ENCODE measurements at places on chromosomes 5 and 9.

DNA sequence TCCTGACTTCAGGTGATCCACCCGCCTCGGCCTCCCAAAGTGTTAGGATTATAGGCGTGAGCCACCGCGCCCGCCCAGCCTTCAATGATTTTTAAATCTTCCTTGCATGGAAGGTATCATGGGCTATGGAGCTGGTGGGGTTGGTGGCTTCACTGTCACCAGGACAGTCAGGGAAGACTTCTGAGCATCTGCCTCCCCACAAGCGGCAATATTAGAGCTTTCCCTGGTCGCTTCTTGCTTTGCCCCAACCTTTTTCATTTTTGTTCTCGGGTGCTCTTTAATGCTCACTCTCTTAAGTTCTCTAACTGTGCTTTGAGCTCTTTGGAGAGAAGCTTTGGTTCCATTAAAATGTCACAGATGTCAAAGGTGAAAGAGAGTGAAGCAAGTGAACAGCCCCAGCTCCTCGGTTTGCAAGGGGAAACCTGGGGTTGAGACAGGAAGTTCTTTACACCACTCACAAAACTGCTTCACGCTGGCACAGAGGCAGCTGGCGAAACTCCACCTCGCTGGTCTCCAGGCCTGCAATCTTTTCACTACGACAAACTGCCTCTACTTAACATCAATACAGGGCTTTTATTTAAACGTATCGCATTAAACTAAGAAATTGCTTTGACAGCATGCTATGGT is 142.5 kb upstream of the RETREG1 start:
- DNase-seq, result peak; percentile 37

GRCh38 chr5:140925806-140926442 is at the start of gene PCDHAC1:
PCDHAC1 (plus strand) TSS chr5:140926299; CDS start chr5:140926893, 594 bp downstream.
- no peak for DNase-seq

- DNase-seq, result no peak
These were observed 110.4 kb downstream of the NFIB start for GRCh38 chr9:14203356-14204056.

GRCh38 chr9:89972535-89972934 is 367.7 kb downstream of the GADD45G start:
- no peak for DNase-seq

DNA sequence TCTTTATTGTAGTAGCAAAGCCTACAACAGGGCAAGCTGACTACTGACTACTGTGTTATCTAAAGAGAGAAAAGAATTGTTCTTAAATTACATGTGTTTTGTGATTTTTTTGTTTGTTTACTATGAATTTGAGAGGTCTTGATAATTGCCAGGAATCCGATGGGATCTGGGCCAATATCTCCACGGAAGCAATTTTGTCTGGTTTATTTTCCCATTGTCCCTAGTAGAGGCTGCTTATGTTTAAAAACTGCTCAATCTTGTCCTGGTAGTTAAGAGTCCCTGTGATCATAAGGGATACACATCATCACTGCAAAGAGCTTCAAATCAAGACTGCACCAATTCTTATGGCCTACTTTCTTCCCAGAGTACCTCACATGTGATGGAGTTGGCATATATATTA is 94.4 kb downstream of the GLDC start:
- DNase-seq, result no peak

DNA sequence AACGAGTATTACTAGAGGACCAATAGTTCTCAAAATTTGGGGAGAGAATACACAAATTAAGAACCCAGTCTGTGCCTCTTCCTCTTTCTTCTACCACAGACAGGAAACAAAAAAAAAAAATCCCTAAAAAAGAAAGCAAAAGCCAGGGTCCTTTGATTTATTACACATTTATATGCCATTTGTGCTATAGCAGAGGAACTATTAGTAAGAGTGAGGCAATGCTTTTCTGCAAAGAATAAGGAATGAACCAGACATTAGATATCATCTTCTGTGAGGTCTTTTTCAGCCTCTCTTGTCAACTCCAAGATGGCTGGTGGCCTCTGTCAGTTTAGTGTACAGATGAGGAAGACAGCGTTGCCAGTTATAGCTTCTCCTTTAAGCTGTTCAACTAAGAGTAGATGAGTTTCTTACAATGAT is 127.6 kb downstream of the RFX3 start:
- peak; percentile 30 for DNase-seq

DNA sequence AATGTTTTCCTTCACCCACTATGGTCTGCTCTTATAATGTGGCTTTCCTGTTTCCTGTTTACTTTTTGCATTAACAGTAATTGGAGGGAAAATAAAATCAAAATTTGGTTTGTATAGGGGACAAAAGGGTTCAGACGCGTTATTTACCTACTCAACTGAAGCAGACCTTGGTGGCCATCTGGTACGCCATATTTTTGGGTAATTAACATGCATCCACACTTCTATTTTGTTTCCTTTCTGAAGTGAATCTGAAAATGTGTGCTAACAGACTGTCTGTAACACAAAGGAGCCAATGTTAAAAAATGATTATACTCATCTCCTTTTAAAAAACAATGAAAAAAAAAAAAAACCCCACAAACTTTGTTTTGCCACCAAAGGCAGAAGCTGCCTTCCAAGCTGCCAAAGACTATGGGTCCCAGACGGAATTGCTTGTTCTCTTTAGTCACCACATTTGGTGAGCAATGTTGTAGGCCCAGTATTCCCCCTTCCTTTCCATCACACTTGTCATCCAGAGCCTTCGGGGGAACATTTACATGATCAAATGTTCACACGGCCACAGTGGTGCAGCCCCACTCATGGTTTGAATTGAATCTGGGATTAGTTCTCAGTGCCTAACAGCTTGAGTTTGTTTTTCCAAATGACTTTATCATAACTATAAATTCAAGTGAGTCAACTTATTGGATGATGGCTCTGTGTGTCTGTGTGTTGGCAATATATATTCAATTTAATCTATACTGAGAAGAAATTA is 323.7 kb upstream of the CD180 start:
- DNase-seq, result no peak

GRCh38 chr5:1831677-1832313 is 30.6 kb downstream of the NDUFS6 start:
- DNase-seq, result no peak

- DNase-seq, result no peak
These were observed 575.8 kb upstream of the CLINT1 start for GRCh38 chr5:158434749-158435148.

DNA sequence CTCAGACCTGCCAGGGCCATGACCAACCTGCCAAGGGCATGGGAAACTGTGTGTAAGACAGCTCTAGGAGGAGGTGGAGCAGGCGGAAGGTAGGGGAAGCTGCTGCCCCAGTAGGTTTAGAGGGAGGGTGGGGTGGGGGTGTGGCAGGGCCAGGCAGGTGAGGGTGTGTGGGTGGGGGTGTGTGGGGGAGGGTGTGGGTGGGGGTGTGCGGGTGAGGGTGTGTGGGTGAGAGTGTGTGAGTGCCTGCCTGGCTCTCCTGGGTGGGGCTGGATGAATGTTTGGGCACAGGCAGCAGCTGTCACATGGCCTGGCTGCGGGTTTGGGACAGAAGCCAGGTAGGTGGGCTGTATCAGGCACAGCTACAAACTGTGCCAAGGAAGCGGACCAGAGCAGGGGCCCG is 8.8 kb upstream of the N4BP3 start:
- peak; percentile 51 for DNase-seq

Data from CD4-positive, alpha-beta T cell treated with Interleukin-17A for 4 hours (primary cell).